ENCODE measurements at places on chromosomes 11 and 22. TPM values are rescaled to one million over a fixed set of nuclear protein-coding genes. Genes with fewer than 3 reads are reported as not detected.

The HPS4 gene
- 43.1 TPM for total RNA-seq

The PRR33 gene
- not detected for total RNA-seq

The SLC22A6 gene
- total RNA-seq: not detected

The IL17REL gene
- 0.04 TPM for total RNA-seq

The HDAC10 gene
- total RNA-seq: 15.7 TPM

The KRTAP5-9 gene
- total RNA-seq: not detected

The ZNF214 gene
- total RNA-seq: 1.6 TPM

The PKDREJ gene
- not detected for total RNA-seq

All from H7 (cell line).